ENCODE measurements at places on chromosomes 7 and 10.

GRCh38 chr10:129774736-129775401 is 189.2 kb downstream of the EBF3 start:
- DNase-seq = no peak

DNA sequence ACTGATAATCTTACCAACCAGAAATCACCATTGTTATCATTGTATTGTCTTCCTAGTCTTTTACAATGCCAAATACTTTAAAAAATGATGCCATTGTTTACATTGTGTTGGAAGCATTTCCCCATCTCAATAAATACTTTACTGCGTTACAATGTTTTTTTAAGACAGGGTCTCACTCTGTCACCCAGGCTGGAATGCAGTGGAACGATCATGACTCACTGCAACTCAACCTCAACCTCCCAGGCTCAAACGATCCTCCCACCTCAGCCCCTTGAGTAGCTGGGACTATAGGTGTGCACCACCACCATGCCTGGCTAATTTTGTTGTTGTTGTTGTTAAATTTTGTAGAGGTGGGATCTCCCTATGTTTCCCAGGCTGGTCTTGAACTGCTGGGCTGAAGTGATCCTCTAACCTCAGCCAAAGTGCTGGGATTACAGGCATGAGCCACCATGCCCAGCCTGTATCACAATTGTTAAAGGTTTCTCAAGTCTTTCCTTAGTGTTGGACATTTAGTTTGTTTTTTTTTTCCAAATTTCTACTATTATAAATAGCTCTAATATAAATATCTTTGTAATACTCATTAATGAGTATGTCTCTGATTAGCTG is 13.5 kb downstream of the LRMDA start:
- no peak for DNase-seq

DNA sequence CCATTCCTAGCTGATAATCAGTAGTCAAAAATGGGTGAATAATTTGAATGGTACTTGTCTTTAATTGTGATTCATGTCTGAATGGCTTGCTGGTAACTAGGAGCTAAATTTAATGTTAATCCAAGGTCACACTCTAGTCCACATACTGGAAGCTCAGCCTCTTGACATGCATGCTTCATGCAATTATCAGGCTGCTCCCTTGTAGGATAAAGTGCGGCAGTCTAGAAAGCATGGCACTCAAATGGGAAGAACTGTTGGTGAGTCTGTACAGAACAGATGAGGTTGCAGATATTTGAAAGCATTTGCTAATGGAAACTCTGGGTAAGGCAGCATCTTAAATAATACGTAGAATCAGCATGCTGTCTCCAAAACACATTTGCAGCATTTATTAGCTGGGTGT is 499.4 kb downstream of the AUTS2 start:
- DNase-seq = no peak

- no peak for DNase-seq
Measured at GRCh38 chr10:130833596-130833995, 477.9 kb downstream of the TCERG1L start.

- DNase-seq = no peak
Measured at GRCh38 chr7:84372155-84372621, 177.6 kb upstream of the SEMA3A start.

DNA sequence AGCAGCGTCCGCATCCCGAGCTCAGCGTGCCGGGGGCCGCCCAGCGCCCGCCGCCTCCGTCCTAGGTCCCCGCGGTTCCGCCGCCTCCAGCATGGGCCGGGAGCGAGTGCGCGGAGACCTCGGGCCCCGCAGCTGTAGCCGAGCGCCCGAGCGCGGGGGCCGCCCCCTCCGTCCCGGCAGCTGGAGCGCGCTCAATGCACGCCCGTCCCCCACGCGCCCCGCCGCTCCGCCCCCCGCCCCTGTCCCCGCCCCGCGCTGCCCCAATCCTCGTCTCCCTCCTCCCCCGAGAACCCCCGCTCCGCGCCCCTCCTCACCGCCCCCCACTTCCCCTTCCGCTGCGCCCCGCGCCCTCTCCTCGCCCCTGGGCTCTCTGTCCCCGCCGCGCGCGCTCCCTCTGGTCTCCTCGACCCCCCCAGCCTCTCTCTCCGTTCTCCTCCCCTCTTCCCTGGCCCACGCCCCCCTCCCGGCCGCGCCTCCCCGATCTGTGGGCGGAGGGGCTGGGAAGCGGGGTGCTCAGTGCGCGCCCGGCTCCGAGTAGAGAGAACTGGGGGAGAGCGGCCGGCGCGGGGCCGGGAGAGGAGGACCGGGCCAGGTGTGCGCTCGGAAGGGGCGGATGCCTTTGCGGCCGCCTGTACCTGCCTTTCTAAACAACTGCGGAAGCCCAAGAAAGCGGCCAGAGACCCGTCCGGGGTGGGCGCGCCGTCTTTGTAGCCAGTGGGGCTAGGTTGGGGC is at the start of gene VIPR2:
VIPR2 (minus strand) TSS at position 110 of the 732 bp plus-strand sequence; CDS start at position 14, 96 bp downstream.
- DNase-seq = no peak

DNA sequence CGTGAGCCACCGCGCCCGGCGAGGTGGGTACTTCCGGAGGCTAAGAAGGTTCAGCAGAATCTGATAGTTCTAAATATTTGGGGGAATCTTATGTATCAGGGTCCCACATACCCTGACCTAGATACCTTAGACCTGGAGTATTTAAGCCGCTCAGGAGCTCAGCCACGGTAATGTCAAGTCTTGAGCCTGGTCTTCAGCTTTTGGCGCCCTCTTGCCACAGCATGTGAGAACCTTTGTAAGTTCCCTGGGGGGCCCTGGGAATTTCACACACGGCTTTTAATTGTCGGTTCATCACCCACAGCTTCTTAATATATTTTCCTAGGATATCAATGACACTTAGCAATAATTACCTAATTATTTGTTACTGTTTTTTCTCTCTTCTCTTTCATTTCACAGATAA is 324.3 kb upstream of the GALNT17 start:
- no peak for DNase-seq

DNA sequence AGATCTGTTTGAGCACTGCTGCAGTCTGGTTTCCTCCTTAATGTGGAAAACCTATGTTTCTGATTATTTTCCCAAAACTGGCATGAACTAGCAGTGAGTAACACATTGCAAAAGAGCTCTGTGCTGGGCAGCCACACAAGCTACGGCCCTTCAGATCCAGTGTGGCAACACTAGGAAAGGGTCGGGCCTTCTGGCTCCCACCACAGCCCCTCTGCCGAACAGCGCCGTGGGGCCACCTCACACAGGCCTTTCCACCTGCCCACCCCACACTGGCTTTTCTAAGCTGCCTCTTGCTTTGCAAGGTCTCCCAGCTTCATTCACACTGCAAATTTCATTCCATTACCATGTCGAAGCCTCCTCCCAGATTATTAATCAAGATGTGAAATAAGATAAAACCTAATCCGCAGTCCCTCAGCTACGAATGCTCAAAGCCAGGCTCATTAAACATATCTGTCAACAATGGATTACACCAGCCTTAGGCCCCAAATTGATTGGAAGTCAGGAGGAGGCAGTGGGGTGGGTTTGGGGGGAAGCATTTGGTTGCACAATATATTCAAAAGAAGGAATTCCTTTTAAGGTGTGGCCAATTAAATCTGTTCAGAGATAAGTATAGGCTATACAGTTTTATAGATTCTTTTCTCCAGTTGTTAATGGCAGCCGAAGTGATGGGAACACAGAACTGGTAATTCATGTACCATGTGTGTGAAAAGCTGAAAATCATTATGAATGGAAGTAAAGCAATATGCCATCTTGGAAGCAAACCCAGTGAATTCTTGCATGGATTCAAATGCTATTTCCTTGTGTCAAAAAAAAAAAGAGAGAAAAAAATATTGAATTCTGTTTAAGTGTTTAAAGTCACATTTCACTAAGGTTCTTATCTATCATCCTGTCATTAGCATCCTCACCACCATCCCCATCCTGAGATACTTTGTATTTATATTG is 223.7 kb downstream of the MTERF1 start:
- DNase-seq = no peak

DNA sequence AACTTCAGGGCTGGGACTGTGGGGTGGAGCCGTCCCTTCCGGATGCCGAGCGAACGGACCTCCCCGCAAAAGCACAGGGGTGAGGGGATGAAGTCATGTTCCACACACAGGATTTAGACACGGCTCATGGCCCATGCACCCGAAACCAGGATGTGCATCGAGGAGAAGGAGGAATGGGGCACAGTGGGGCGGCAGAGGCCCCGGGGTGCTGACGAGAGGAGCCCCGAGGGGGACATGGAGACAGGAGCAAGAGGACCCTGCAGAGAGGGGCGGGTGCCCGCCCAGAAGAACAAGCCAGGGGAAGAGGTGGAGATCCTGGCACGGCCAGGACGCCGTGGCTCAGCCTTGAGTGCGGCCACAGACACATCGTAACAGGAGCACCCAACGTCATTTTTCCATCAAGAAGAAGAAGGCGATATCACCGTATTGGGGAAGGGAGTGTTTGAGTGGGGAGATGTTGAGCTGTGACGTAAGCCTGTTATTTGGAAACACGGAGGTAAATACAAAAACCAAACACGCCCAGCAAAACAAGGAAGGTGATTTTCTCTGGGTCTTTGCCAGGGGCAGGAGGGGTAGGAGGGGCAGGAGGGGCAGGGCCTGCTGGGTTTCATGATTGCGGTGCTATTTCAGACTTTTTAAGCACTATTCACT is 25.3 kb upstream of the FOXL3 start:
- DNase-seq = no peak

- no peak for DNase-seq
Measured at GRCh38 chr10:69073736-69074364, 14.1 kb upstream of the SRGN start.

GRCh38 chr10:27743012-27743876 is 2.4 kb downstream of the MKX start:
- no peak for DNase-seq

- DNase-seq = no peak
Measured at GRCh38 chr10:9253121-9253520, 1198.6 kb downstream of the GATA3 start.

DNA sequence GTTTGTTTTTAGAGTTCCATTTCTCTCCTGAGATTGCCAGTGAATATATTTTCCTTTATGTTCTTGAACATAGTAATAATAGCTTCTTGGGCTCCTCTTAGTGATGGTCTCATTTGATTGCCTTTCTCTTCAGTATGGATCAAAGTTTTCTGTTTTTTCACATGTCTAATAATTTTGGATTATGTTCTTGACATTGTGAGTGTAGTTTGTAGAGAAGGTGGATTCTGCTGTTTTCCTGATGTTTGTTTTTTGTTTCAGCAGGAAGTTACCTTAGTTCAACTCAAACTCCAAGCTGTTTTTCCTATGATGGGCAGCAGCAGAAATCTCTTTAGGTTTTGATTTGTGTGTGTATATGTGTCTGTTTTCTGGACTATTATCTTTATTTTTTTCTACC is 43.8 kb downstream of the TAF3 start:
- no peak for DNase-seq

- DNase-seq = no peak
Measured at GRCh38 chr10:36073796-36074345, 431.8 kb upstream of the FZD8 start.

DNA sequence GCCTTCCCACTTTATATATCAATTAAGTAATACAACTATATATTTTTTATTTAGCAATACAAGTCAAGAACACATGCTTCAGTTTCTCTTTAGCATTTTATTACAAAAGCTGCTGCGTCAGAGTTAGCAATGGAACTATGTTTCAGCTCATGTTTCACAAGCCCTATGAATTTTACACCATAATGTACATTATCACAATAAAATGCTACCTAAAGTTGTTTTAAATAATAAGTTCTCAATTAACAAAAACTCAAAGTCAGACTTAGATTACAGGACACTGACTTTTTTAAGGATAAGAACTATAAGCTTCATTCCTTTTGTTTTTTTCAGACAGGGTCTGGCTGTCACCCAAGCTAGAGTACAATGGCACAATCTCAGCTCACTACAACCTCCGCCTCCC is 52.3 kb downstream of the EZH2 start:
- no peak for DNase-seq

DNA sequence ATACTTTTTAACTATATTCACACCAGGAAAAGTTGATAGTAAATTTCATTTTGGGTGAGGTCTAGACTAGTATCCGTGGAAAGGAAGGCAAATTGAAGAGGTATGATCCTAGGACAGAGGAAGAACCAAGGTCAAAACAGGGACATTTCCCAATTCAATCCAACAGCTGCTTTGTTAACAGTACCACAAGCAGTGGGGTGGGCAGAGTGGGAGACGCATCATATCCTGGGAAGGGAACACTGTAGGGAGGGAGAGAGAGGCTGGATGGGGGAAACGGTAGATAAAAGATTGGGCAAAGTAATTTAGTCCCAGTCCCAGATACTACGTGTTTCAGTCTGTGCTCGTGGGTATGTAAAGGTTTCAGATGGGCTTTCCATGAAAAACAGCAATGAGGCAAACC is 9.2 kb upstream of the FAS start:
- DNase-seq = no peak

DNA sequence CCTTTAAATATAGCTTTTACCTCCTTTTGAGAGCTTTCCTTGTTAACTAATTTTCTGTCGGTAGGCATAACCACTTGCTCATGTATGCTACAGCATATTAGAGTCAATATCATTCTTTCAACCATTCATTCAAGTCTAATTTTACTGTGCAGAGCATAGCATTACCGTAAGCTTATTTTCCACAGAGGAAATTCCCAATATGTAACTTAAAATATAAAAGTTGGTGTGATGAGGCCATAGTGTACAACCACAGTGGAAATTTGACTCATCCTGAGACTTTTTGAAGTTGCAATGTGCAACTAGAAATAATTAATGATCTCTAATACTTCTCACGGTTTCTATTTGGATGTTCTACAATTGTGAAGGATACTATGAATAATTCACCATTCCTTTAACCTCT is 80.6 kb upstream of the KLF6 start:
- DNase-seq = no peak

DNA sequence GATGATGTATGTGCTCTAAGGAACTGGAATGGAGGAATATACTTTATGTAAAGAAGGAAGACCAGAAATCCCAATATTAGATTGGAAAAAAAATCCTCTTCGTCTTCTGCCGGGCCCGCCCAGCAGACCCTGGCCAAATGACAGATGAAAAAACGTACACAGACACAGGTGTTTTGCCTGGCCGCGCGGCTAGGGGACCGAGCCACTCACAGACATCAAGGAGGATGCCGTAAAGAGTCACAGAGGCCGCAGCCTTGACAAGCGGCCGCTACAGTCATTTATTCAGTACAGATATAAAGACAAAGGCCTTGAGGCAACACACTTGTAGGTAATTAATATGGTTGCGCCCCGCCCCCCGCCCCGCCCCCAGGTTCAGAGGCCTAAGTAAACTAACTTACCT is 594.1 kb downstream of the GRM8 start:
- DNase-seq = no peak

- DNase-seq = no peak
Measured at GRCh38 chr10:75096749-75097148, 14.7 kb upstream of the SAMD8 start.

DNA sequence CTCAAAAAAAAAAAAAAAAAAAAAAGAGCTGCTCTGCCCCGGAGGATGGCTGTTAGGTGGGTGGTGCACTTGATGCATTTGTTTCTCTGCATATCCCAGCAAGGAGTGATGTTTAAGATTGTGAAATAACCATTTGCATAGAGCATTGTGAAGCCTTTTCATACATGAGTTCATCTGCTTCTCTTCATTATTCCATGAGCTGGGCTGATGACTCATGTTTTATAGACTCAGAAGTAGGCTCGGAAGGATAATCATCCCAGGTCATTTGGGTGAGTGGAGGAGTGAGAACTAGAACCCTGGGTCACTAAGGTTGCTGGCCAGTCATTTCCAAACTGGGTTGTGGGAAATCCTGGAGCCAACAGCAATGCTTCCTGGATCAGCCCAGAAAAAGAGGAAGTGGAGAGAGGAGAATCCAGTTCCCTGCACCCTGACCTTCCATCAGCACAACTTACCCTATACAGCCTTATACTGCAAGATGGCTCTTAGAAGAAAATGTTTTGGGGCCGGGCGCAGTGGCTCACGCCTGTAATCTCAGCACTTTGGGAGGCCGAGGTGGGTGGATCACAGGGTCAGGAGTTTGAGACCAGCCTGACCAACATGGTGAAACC is 45.3 kb downstream of the TACC2 start:
- DNase-seq = no peak

Data from hematopoietic multipotent progenitor cell treated with erythropoietin and hydrocortisone succinate and interleukin-3 and kit ligand, for 17 days (in vitro differentiated cells).